ENCODE measurements at places on chromosomes 4 and X.

DNA sequence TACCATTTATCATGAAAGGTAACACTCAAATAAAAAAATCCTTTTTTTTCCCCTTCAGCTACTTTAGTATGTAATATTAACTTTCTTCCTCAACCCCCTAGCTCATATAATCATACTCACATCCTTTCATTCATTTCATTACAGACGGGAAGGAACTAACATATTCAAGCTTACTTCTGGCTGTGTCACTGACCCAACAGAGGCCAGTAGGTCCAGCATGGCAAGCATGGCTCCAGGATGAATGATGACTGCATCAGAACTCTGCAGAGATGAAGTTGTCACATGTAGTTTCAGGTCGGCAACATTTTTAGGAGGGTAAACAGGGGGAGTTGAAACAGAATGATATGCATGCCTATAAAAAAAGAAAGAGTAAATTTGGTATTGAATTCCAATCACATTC lies 163.4 kb downstream of the WDFY3 start:
- DNase-seq: no peak

GRCh38 chr4:3304831-3305609 lies 12.2 kb downstream of the RGS12 start:
- DNase-seq: no peak

DNA sequence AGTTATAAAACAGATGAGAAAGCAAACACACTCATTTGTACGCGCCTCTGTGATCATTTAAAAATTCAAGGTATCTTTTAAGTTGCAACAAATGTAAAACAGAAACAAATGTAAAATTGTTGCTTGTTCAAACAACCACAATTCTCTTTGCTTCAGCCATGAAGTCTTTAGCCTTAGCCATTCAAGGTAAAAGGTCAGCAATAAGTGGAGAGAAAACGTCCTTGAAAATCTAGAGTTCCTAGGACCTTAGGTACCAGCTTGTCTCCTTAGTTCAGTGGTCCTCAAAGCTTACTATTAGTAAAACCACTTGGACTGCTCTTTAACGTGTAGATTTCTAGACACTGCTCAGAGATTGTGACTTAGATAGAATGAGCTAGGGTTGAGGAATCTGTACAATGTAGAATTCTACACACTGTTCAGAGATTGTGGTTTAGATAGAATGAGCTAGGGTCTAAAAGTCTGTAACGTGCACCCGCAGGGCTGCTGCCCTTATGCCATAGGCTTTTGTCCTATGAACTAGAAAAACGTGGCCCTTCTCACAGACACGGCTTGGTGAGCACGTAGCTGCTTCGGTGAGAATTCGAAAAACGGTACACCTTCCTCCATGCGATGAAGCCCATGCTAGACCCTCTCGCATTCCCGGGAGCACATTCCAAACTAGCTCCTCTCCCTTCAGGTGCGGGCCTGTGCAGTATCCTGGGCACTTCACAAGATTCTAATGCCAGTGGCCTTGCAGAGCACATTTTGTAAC lies 1.7 kb downstream of the PLAC8 start:
- no peak for DNase-seq

- DNase-seq: no peak
Measured at GRCh38 chr4:25986807-25987206, 72.8 kb downstream of the SMIM20 start.

GRCh38 chrX:38618180-38618579 lies 56.8 kb downstream of the TSPAN7 start:
- DNase-seq: no peak

GRCh38 chr4:121199742-121200561 lies 35.8 kb upstream of the TNIP3 start:
- no peak for DNase-seq

DNA sequence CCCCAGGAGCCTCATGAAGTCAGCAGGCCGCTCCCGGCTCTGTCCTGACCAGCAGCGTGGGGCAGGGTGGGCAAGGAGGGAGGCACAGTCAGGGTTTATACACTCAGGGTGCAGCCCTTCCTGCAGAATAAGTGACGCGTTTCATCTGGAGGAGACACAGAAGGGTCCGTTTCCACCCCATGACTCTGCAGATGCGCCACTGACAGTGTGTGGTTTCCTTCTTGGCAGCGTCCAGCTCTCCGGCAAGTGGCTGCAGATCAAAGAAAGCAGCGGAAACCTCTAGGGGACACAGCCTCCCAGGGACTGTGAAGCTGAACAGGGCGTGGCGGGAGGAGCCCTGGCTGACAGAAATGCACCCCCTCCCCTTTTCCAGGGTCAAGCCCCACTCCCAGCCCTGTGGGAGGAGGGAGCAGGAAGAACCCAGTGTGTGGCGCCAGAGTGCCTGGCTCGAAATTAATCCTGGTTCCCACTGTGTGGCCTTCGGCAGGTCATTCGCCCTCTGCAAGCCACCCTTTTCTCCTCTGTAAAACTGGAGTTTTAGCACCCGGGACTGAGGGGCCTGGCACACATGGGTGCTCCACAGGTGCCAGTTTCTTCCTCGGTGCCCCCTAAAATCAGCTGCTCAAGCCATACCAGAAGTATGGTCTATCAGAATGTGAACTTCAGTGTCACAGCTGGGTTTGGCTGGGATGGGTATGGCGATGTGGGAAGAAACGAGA lies 17.3 kb upstream of the TBC1D14 start:
- DNase-seq: no peak

DNA sequence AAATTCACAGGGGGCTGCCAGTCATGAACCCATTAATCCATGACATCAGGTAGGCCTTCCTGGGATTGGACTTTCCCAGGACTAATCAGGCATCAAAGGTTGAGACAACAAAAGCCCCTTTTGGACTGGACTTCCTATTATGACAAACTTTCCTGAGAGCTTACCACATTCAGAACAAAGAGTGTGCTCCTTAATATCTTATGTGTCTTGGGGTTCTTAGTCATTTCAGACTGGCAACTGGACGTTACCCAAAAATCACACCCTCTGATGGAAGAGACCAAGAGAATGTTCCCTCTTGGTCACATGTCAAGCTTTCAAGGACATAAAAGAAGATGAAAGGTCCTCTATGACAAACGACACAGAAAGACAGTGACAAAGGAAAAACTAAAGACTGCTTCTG lies 31.6 kb upstream of the PPP1R2C start:
- DNase-seq: no peak

DNA sequence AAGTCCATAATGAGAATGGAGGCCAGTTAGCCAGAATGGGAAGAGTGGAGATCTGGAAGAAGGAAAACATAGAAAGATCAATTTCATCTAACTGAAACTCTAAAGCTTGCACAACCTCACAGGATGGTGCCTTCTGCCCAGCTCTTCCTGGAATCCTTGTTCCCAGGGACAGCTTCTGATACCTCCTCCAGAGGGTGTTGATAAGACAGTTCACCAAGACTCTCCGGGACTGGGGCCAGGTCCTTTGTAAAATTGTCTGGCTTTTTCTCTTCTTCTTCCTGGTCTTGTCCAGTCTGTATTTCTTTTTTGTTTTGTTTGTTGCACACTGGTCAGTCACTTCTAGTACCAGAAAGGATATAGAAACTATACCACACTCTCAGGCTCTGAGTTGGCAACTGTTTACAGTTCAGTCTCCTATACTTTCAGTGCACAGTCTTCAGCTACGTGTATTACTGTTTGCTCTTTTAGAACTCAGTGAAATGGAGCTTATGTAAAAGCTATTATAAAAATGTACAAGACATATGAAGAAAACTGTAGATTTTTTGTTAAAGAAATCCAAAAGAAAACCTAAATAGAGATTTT lies 142.8 kb upstream of the RPL34 start:
- no peak for DNase-seq

DNA sequence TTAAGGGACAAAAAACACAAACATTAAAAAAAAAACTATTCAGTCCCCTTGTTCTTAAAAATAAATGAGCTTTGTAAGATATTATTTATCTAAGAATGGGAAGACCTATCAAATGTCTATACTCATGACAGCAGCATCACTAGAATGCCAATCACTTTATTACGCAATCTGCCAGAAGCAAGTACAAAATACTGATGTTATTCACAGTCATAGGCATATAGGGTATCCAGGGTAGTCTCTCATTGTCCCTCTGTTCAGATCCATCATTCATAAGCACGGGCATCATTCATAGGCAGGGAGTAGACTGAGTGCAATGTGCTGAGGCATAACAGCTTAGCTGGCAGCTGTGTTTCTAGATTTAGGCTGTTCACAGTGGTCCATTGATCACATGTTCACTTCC lies 109.1 kb downstream of the EPHA5 start:
- DNase-seq: no peak

- DNase-seq: no peak
Measured at GRCh38 chrX:17839269-17839668, 21.8 kb downstream of the RAI2 start.

DNA sequence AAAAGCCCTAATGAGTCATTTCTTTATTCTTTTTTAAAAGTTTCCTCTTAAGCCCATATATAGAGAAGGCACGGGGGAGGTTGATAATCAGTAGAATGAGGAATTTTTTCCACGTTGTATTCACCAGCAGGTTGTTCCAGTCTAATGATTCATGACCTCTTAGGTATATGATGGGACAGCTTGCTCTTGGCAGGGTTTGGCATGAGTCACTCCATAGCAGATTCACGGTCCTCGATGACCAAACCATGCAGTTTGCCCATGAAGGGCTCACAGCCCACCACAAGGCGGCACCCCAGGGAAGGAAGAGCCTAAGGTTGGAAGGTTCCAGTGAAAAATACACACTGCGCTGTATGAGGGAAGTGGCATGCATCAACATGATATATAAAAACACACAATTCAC lies 623.8 kb upstream of the DIPK2B start:
- DNase-seq: peak; percentile 87

GRCh38 chr4:98283219-98284189 lies 22.3 kb downstream of the RAP1GDS1 start:
- no peak for DNase-seq

DNA sequence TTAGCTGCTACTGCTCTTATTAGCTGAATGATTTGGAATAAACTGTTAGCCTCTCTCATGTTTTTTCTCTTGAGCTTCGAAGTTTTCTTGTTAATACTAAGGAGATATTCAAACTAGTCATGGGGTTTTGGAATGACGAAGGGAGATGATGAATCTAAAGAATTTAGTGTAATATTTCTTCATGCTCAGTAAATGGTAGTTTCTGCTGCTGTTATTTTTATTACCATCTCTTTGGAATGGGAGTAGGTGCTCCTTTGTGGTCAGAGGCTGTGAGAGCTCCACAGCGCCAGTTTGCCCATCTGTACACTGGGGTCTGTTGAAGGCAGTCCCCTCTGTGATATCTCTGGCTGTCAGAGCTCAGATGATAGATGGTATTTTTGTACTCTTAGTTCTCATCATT lies 33.7 kb downstream of the HTT start:
- DNase-seq: no peak

DNA sequence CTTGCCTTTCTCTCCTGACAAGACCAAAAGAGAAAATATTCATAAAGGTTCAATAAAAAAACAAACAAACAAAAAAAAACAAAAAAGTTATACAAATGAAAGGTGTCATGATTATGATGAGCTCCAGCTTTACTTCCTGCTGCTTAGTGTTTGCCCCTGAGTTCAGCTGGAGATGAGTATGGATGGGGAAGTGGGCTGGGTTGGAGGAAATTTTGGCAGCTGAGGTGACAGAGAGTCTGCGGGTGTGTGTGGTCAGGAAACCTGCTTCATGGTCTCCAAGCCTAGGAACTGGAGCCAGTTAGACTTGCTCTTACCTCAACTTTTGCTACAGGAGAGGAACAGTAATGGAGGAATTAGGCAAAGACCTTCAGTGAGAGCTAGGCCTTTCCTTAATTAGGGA lies 4.3 kb upstream of the CYSLTR1 start:
- no peak for DNase-seq

DNA sequence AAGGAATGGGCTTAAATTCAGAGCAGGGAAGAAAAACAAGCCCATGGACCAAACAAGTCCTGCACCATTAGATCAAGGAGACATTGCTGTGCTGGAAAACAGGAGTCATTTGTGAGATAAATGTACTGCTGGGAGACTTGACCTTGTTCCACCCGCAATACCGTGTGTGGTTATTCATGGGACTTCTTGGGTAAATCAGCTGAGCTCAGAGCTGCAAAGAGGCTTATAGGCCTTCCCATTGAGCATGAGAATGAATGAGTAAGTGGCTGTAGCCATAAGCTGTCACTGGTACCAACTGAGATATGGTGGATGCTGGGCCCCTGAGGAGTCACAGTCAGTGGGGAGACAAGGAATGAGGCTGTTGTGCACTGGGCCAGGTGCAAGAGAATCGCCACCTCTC lies 2.3 kb upstream of the CYTL1 start:
- DNase-seq: no peak

DNA sequence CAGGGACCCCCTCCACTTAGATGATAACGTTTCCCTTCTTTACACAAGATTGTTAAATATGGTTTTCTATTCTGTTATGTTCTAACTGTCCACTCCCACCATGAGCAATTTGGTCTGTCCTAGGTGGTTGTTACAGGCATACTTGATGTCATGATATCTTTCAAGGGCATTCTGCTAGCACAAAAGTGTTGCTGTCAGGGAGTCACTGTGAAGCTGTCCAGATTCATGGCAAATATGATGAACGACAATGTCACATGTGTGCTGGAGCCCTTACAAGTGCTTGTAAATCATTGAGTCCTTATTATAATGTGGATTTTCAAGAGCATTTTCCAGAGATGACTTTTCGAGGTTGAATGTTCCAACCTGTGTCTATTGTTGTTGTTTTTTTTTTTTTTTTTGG lies 1250.7 kb upstream of the PRKX start:
- DNase-seq: no peak

DNA sequence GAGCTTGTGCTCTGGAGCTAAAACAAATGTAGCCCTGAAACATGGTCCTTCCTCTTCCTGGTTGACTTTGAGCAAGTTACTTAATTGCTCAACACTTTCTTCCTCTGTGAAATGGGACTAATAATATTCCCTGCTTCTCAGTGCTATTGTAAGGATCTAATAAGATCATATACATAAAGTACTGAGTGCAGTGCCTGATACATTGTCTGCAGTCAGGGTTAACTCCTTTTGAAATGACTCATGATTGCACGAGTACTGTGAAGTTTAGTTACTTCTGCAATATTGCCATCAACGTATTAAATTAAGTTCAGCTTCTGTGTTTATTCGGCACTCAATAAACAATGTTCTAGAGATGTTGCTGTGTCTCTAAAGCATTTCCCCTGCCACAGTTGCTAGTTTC lies 91.8 kb upstream of the HPRT1 start:
- no peak for DNase-seq
